ENCODE measurements at places on chromosomes 11 and 22.
A peak's percentile ranks its signal among the peaks of the same experiment; 100 is the strongest.

DNA sequence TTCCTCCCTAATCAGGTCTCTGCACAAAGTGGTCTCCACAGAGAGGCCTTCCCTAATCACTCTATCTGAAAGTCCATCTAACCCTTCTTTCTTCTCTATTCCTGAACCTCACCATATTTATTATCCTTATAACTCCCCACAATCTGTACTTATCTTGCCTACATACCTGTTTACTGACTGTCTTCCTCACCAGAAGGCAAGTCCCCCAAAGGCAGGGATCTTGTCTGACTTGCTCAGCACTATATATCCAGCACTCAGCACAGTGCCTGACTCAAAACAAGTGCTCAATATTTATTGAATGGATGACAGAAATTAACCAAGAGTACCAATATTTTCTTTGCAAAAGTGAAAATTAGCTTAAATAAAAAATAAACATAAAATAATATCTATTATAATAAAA lies 5.5 kb downstream of the DCUN1D5 start:
- DNase-seq = no peak

DNA sequence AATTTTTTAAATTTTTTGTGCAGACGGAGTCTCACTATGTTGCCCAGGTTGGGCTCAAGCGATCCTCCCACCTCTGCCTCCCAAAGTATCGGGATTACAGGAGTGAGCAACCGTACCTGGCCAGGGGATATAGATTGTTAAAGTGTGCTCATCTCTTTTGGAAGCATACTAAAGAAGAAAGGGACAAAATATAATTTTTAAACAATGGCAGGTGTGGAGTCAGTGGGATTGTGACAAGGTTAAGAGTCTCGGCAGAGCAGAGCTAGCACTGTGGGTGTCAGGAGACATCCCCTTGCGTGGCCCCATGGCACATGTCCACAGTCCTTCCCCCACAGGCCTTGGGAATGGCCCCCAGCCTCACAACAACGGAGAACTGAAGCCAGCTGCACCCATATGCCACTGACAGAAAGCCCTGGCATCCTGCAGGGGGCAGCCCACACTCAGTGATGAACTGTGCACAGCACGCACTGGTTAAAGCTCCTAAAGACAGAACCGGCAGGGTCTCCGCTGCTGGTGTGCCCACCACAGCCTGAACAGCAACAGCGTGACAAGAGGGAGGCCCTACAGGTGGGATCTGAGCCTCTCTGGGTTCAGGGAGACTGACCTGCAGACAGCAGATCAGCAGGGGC lies 29.9 kb downstream of the SERPIND1 start:
- DNase-seq = peak; percentile 63

DNA sequence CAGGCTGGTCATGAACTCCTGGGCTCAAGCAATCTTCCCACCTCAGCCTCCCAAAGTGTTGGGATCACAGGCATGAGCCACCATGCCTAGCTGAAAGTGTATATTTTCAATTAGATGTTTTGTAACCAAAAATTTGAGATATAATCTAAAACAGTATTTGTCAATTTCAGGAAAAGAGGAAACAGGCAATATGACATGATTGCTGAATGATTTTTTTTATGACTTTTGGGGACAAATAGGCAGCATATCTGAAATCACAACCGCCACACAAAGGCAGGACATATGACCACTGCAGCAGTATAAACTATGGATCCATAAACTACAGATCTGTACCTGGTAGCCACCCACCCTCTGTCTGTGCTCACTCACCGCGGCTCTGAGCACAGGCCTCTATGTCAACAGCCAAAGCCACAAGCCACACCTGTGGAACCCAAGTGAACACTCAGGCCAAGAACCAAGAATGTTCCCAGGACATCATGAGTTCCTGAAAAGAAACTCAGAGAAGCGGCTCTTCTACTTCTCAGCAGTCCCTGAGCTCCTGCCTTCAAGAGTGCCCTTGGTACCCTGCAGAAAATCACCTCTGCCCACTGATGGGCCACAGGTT lies 22.5 kb downstream of the PISD start:
- DNase-seq = no peak

GRCh38 chr11:45795379-45795778 lies 9.6 kb upstream of the SLC35C1 start:
- no peak for DNase-seq

- DNase-seq = peak; percentile 52
Measured at GRCh38 chr22:41021061-41021612, 70.0 kb downstream of the RBX1 start.

DNA sequence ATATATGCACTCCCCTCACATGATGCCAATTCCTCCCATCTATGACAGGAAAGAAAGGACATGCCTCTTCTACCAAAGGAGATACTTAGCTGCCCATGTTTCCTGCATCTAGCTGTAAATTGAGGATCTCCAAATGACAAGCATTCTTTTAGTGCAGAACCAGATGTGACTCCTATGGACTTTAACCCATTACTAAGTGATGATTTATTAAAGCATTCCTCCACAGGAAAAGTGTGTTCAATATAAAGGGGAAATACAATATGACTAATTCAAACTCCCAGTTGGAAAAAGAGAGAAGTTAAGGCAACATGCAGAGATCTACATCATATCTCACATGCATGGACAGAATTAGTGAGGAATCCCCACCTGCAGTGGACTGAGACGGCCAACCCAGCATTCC lies 221.3 kb downstream of the FAM76B start:
- no peak for DNase-seq

DNA sequence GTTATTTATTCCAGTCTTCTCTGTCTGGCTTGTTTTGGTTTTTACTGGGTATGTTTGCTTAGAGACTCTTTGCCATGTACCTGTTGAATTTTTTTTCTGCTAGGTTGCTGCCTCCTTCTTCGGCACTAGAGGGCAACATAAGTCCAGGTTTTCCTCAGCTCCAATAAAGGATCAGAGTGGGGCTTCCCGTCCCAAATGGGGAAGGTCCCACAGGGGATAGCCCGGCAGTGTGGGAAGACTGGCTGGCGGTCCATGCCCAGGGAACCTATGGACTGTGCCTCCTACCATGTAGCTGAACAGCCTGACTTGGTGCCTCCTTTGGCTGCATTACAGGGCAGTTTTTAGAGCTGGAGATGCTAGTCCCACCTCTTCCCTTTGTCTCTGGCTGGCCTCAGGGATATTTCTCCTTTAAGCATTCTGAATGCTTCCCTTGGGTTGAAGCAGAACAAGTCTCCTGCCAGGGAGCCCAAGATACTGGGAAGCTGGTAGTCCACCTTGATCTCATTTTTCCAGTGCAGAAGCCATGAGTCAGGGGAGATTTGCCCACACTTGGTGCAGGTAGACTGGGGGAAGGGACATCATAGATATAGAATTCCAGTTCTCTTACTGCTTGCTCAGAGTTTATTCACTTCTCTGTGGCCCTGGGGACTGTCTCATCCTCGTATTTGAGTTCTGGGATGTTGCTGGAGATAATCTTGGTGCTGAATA lies 60.2 kb downstream of the BRD1 start:
- DNase-seq = no peak

GRCh38 chr11:103806130-103806895 lies 230.1 kb upstream of the DDI1 start:
- no peak for DNase-seq

- peak; percentile 90 for DNase-seq
Measured at GRCh38 chr11:2268729-2269600, 1.4 kb downstream of the ASCL2 start.

DNA sequence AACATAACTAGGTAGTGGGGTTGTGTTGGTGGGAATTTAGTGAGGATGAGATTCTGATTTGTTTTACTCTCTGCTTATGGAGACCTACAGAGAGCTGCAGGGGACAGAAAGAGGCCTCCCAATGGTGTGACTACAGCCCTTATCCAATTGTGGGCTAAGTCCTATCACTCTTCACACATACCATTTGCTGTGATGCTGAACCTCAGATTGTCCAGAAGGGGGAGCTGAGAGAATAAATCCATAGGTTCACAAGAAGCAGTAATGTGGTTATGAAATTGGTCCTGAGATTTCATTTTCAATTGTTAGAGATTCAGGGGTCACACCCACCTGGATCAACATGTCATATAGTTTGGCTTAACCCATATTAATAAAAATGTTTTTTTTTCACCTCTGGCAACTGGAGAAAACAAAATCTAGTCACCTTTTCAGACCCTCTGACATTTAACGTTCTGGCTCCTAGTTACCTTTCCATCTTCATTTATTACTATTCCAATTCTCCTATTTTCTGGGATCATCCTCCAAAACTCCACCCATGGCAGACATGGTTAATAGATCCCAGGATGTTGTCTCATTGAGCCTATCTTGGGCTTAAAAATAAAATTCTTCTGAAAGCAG lies 53.3 kb upstream of the PTPN5 start:
- no peak for DNase-seq

- DNase-seq = no peak
Measured at GRCh38 chr22:45246060-45246985, 5.6 kb upstream of the KIAA0930 start.

DNA sequence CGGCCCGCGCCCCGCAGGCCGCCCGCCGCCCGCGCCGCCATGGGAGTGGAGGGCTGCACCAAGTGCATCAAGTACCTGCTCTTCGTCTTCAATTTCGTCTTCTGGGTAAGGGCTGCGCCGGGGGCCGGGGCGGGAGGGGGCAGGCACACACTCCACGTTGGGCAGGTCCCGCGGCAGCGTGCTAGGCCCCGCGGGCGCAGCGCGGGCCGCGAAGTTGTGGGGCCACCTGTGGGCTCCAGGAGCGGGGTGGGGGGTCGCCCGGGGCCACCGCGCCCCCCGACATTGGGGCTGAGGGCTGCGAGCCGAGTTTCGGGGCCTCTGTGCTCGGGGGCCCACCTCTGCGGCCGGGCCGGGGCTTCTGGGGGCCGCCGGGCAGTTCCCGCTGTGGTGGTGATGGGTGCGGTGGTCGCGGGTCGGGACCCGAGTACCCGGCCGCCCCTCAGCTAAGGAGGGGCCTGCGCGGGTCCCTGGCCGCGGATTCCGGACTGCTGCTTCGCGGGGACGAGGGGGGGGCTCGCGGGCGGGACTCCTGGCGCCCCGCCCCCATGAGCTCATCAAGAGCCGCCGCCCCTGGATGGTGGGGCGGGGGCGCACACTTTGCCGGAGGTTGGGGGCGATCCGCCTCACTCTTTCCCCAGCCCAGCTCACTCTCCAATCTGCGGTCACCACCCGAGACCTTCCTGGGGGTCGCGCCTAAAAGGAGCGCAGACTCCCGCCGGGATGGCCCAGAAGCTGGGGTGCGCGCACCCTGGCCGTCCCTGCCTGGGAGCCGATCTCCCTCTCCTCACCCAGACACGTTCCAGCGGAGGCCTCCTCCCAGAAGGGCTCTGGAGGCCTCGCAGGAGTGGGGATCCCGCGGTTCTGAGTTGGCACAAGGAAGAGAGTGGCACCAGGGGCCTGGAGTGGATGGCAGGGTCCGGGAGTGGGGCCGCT lies 667 bp downstream of the CD81 start:
- DNase-seq = peak; percentile 75

DNA sequence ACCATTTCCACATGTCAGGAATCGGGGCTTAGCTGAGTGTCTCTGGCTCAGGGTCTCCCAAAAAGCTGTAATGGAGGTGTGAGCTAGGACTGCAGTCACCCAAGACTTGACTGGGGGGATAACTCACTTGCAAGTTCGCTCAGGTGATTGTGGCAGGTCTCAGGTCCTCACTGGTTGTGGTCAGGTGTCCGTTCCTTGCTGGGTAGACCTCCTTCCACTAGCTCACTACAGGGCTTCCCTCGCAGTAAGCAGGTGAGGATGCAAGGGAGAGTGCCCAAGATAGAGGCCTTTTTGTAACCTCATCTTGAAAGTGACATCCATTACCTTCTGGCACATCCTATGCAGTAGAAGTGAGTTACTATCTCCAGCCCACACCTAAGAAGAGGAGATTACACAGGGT lies 29.5 kb downstream of the C11orf58 start:
- no peak for DNase-seq

DNA sequence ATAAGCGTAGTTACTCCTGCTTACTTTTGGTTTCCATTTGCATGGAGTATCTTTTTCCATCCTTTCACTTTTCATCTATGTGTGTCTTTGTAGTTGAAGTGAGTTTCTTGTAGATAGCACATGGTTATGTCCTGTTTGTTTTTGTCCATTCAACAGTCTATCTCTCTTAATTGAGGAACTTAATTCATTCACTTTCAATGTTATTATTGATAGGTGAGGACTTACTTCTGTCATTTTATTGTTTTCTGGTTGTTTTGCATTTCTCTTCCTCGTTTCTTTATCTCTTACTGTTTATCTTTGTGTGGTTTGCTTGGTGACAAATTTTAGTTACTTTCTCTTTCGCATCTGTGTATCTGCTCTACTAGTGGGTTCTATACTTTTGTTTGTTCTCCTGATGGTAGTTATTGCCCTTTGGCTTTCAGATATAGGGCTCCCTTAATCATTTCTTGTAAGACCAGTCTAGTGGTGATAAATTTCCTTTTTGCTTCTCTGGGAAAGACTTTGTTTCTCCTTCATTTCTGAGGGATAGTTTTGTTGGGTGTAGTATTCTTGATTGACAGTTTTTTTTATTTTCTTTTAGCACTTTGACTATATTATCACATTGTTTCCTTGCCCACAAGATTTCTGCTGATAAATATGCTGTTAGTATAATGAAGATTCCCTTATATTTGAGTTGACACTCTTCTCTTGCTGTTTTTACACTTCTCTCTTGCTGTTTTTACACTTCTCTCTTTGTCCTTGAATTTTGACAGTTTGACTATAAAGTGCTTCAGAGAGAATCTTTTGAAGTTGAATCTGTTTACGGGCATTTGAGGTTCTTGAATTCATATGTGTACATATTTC lies 9.0 kb upstream of the RAG1 start:
- no peak for DNase-seq

DNA sequence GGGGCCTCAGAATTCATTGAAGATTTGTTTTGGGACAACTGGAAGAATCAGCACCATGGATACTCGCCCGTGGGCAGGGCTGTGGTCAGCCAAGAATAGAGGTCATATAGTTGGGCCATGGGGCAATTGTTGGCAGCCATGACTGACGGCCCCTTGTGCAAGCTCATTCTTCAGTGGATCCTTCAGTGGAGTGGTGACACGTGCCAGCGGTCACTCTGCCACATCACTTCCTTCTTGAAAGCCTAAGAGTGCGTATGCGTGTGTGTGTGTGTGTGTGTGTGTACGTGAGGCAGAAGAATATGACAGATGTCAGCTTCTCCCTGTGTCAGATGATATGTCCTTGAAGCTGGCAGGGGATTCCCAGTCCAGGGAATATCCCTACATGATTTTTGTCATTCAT lies 1.8 kb upstream of the IL18BP start:
- DNase-seq = no peak

DNA sequence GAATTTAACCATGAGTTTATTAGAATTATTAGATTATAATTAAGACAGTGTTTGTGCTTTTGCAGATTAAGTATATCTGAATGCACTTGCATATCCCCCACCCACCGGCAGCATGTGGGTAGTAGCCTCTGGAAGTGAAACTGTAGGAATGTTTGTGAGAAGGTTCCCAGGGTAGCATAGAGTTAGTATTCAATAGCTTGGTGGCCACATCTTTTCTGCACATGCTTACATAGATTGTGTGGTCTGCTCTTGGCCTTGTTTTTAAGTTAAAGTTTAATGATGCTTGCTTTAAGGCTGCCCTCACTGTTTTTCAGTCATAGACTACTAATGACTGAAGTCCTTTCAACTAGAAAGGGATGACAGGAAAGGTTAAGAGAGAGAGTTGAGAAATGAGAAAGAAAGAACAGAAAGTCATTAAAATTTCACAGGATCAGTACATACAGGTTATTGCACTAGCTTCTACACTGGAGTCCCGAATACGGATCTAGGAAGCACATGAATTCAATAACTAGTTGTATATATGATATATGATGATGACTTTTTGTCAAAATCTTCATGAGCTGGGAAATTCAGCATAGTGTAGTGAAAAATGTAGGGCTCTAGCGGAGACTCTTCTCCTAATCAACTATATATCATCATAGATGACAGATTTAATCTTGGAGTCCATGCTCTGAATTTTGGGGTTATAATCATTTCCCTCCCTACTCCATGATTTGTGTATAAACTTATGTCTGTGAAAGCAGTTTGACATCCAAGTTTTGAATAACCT lies 137.1 kb downstream of the ARHGAP42 start:
- DNase-seq = no peak

Measured in activated CD8-positive, alpha-beta memory T cell treated with anti-CD3 and anti-CD28 coated beads, Interleukin-2, amount 50 U/mL, for 48 hours (primary cell).